NCI-H510A (cell line): ENCODE measurements at places on chromosomes 16 and 17.

DNA sequence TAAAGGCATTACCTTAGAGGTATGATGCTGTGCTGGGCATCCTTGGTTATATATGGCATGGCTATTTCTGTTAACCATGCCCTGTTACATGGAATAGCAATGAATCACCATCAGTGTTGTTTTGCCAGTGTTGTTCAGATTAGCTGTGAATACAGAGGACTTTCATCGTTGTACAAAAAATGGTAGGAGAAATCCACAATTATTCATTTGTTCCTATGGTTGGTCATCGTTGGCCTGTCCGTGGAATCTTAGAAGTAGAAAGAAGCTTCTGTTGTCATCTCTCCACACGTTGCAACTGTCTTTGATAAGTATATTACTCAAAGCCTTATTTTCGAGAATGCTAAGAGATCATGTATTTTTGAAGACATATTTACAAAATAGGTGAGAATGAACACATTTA lies 114.3 kb upstream of the CACNG5 start:
- DNase-seq, result no peak

- no peak for DNase-seq
Measured at GRCh38 chr17:75557852-75558665, 29.5 kb upstream of the MYO15B start.

- no peak for DNase-seq
Measured at GRCh38 chr17:82328141-82328993, 5.2 kb downstream of the SECTM1 start.

DNA sequence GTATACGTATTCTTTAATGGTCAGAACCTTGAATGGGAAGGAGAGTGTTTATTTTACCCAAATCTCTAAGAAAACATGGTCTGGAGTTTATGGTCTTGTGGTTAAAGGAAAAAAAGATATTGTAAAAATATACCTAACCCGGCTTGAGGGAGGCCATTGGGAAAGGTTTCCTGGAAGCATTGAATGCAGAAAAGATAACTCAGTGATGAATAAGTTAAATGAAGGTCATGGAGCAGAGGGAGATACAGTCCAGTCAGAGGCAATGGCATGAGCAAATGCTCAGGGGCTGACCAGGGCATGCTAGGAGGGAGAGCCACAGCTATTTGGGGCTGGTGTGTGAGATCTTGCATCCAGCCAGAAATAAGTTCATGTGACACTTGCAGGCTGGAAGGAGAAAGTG lies 430.4 kb upstream of the CDH5 start:
- DNase-seq, result no peak

DNA sequence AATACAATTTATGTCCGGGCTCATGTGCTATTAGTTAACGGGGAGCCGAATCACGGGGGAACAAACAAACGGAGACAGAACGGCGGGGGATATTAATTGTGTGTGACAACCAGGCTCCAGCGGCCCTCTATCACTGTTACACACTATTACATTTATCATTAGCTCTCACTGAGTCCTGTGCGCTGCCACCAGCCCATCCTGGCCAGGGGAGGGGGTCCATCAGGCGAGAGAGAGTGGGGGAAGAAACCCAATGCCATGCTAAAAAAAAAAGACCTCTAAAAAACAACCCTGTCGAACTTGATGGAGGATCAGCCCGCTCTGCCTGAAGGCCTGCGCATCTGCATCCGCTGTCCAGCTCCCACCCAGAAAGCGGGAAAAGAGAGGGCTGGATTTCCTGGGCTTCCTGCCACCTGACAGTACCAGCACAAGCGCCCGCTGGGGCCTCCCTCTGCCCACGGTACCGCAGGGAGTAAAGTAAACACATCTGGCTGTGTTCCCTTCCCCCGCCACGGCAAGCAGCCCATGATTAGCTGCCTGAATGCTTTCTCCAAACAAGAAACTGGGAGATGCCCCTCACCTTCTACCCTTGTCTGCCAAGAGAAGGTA lies 41.7 kb downstream of the PIPOX start:
- peak; percentile 82 for DNase-seq

DNA sequence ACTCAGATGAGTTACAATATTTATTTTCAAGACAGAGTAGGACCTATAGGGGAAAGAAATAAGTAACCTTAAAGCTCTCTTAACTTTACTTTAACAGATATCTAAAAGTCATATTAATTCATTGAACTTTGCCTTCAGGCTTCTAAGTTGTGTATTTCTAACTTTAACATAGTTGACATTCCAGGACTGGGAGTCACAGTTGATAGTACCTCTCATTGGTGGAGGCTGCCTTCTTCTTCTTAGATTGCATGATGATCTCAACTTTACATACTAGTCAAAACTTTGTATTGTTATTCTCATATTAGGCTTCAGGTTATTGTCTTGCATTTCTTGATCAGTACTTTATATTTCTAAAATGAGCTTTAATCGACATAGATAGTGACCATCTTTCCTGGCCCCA lies 350.1 kb upstream of the KIF2B start:
- no peak for DNase-seq

DNA sequence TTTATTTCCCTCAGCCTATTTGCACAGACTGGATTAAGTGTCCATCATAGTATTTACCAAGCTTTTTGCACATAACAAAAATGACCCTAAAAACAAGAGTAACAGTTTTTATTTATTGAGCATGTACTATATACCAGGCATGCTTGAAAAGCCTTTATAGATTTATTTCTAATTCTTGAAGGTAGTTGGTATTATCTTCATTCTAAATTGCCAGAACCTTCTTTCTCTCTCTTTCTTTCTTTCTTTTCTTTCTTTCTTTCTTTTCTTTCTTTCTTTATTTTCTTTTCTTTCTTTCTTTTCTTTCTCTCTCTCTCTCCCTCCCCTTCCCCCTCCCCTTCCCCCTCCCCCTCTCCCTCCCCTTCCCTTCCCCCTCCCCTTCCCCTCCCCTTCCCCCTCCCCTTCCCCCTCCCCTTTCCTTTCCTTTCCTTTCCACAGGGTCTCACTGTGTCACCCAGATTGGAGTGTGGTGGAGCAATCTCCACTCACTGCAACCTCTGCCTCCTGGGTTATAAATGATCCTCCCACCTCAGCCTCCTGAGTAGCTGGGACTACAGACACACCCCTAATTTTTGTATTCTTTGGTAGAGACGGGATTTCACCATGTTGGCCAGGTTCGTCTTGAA lies 310.9 kb upstream of the RBFOX1 start:
- no peak for DNase-seq

GRCh38 chr17:49664706-49665211 lies 13.1 kb downstream of the SPOP start:
- DNase-seq, result no peak

GRCh38 chr16:56910112-56910511 lies 21.8 kb upstream of the HERPUD1 start:
- DNase-seq, result no peak

DNA sequence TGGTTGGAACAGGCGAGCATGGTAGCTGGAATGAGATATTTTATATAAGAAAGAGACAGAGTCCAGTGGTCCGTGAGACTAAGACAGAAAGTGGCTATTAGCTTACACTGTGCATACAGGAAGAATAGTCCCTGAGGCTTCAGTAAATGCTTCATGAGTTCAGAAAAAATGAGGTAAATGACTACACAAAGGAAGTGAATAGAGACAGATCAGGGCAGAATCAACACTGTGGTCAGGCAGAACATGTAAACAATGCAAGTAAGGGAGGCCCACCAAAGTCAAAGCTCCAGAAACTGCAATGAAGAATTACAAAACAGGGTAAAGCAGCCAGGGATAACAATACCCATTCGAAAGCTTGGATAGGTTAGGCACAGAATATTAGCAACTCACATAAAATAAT lies 4.8 kb downstream of the ABCA10 start:
- no peak for DNase-seq

DNA sequence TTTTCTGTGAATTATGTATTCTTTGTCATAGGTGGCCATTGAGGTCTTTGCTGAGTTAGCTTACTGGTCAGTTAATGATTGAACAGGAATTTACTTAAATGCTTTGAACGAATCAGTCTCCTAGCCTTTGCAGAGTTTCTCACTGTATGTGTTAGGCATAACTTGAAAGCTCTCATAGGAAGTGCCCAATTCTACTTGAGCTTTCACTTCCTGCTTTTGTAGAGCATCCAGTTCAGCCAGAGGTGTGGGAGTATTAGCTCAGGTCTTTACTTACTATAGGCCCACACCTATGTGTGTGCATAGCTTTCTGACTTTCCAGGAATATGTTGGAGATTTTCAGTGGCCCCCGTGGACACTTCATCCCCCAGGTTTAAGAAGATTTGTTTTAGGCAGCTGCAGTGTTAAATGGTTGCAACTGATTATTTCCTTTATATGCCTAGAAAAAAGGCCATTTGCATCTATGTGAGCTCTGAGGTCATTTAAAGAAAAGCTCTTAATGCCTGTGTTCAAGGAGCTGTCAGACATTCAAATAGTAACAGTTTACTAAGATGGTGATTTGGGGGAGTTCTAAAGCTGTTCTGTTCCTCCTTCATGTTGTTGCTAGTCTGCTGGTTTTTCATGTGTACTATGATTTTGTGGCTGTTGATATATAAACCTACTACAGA lies 62.3 kb downstream of the PHKB start:
- no peak for DNase-seq

DNA sequence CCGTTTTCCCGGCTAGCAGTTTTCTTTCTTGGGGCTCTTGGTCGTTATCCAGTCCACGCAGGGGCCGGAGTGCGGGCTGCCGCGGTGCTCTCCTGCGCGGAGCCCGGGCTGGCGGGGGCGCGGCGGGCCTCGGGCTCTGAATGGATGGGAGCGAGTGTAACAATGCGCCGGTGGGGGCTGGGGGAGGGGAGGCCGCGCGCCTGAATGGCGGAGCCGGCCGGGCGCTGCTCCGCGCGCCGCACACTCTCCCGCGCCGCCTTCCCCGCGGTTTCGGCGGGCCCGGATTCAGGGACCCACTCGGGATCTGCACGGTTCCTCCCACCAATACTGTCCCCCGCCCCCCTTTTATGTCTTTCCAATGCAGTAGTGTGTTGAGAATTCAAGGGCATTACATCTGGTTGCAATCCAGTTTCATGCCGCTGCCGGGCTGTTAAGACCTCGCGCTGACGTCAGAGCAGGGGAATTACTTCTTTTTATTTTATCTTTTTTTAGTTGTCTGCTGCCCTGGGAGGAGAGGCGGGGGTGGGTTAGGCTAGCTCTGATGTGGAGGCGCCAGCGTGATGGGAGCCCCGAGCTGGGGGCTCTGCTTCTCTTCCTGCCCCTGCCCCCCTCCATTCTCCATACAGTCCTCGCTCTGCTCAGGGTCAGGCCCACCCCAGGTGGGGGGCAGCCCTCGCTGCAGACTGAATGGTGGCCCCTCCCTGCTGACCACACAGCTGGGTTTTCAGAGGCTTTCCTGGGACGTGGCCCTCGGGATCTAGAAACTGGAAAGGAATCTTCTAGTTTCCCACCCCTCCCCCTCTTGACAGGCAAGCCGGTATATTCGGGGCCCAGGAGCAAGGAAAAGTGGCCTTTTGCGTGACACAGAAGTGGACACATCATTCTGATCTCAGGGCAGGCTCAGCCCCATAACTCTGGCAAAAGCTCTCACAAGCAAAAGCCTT lies 1.8 kb downstream of the RAI1 start:
- DNase-seq, result peak; percentile 47

DNA sequence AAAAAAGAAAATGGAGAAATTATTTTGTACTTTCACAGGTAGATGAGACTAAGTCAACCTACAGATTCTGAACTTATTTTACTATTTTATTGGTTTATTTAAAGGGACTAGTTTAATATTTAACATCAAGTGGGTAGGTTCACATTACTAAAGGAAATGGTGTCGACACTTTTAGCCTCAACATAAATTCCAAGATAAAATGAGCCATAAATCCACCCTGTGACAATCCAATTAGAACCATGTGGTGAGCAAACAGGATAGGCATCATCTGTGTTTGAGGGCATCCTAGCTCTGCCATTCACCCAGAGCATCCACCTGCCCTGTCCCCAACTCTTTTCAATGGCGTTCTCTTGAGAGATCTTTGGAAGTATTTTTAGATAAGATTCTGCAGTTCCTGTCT lies 92.8 kb upstream of the PMFBP1 start:
- no peak for DNase-seq

GRCh38 chr16:81403601-81404391 lies 40.8 kb upstream of the CMIP start:
- DNase-seq, result peak; percentile 49

DNA sequence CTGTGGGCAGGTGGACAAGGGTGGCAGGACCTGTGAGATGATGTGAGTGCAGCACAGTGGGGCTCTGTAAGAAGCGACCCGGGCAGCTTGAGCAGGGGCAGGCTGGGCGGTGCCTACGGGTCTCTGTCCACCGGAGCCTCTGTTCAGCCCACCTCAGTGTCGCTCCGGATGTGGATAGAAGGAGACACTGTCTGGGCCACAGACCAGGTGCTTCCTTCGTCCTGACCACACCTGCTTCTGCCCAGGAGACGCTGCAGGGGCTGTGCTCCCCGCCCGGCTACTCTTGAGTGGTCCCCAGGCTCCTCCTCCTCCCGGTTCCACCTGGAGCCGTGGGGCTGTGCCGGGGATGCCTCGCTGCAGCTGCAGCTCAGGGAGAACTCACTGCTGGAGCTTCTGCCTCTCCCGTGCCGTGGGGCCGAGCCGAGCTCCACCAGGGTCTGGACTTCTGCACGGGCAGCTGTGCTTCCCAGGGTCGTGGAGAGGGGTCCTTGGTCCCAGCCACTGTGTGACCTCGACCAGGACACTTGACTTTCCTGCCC lies 21.5 kb downstream of the METRNL start:
- DNase-seq, result peak; percentile 69

GRCh38 chr16:3759736-3760135 lies 42.4 kb upstream of the TRAP1 start:
- no peak for DNase-seq

DNA sequence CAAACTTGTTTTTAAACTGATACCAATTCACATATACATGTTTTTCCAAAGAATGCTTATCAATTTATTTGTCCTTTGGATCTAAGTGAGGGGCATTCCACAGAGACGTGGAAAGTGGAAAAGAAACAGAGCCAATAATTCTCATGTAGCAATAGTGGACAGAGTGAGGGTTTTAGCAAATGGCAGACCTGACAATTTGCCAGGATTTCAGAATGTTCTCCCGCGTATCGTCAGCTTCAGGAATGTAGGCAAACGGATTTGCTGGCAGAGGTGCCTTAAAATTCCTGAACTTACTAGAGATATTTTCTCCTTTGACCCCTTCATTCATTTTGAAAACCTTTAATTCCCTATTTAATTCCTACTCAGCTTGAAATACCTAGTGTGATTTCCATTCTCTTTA lies 193.4 kb upstream of the CPHXL start:
- no peak for DNase-seq

- no peak for DNase-seq
Measured at GRCh38 chr16:2194852-2195321, 1.5 kb downstream of the CASKIN1 start.
